ENCODE measurements at places on chromosomes 12 and 14.

GRCh38 chr12:2039034-2039433, 13.8 kb upstream of the CACNA1C start:
- DNase-seq: no peak

- no peak for DNase-seq
These were observed 2.0 kb upstream of the MYH7 start for GRCh38 chr14:23437133-23438100.

- DNase-seq: no peak
These were observed 23.3 kb downstream of the CHGA start for GRCh38 chr14:92945959-92946846.

- DNase-seq: no peak
These were observed 138.1 kb upstream of the PLXNC1 start for GRCh38 chr12:94010307-94010706.

- DNase-seq: no peak
These were observed 23.5 kb downstream of the BHLHE41 start for GRCh38 chr12:26101350-26101734.

DNA sequence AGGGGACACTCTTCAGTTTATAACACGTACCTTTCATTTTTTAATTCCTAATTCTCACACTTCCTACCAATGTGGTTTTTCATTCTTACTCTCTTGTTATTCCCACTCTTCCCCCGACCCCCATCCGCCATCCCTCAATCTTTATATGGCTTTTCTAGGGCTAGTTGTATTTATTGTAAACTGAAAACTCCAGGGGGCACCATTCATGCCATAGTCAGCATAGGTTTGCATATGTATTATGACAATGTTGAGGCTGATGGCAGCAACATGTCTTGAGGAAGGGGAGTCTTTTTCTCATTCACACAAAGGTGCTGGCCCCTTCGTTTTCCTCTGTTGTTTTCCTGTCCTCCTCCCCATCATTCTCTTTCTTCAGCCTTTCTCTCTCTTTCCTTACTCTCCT, 27.7 kb upstream of the LTA4H start:
- DNase-seq: peak; percentile 25

DNA sequence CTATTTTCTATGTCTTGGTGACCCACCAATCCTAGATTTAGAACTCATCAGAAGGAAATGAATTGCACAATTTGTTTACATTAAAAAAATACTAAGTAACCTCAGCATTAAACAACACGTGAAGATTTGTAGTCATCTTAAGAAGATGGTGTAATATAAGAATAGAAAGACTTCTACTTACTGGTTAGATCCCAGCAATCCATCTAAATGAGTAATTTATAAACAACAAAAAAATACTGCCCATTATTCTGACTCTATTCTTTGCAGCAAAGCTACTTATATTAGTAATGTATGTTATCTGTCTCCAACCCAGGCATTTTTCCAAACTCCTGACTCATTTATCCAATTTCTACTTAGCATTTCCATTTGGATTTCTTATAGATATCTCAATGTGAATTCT, 67.8 kb downstream of the CD163L1 start:
- no peak for DNase-seq

GRCh38 chr14:104171029-104171697, 32.8 kb downstream of the KIF26A start:
- no peak for DNase-seq

GRCh38 chr12:121712461-121713256, at the start of gene TMEM120B:
TSS of gene TMEM120B (plus strand) at chr12:121712752. CDS start at chr12:121712896, 144 bp downstream.
- peak; percentile 76 for DNase-seq

DNA sequence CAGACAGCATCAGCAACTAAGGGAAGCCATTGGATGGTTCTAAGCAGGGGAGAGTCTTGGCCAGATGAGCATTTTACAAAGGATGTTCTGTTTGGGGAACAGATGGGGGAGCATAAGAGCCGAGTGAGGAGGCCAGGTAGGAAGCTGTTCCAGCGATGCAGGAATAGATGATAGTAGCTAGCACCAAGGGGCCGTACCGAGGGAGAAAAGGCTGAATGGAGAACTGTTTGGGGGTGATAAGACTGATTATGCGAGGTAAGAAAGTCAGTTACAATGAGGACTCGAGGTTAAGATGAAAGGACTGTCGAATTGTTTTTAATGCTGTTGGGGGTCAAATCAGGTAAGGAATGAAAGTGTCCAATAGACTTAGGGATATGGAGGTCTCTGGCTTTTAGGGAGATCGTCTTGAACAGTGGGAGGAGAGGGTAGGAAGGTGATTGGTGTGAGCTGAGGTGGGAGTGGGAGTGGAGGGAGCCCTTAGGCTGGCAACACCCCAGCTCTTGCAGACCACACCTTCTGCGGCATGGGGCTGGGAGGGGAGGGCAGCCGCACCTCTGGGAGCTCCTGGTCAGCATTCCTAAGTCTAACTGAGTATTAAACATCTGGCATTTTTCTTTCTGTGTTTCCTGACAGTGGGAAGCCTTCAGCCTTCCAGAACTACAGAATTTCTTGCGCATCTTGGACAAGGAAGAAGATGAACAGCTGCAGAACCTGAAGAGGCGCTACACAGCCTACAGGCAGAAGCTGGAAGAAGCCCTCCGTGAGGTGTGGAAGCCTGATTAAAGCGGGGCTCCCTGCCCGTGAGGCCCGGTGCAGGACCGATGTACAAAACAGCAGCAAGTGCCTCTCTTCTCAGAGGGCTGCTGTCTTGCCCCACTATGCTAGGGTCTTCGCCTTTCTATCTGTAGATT, 64.8 kb downstream of the GNS start:
- no peak for DNase-seq

- no peak for DNase-seq
These were observed 70.9 kb upstream of the EEA1 start for GRCh38 chr12:93000026-93000425.

DNA sequence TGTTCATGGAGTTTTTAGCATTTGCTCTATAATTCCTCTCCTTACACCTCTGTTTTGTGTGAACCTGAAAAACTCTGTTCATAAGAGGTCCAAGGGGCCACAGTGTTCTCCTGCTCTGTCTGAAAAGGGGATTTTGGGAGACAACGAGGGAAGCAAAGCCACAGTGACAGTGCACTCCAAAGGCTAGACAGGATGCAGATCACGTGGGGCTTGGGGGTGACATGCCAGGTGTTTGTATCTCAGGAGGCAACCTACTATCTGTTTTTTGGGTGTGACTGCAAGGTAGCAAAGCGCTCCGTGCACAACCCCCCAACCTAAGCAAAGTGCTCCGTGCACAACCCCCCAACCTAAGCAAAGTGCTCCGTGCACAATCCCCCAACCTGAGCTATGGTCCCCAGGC, 5.1 kb upstream of the CHD4 start:
- DNase-seq: no peak

DNA sequence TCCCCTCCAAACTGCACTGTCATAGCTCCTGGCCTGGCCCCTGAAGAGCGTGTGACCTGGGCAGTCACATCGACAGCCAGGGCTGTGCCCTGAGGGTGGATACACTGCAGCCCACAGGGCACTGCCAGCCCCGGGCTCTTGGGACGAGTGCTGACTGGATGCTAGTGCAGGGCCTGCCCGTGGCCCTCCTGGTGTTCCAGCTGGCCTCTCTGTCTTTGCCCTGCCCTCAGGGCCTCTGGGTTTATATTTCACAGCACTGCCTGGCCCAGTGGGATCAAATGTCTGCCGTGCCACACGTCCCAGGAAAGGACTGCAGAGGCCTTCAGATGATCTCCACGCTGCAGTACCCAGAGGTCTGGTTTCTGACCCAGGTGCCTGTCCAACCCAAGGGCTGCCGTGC, 10.1 kb upstream of the CCDC197 start:
- DNase-seq: no peak

DNA sequence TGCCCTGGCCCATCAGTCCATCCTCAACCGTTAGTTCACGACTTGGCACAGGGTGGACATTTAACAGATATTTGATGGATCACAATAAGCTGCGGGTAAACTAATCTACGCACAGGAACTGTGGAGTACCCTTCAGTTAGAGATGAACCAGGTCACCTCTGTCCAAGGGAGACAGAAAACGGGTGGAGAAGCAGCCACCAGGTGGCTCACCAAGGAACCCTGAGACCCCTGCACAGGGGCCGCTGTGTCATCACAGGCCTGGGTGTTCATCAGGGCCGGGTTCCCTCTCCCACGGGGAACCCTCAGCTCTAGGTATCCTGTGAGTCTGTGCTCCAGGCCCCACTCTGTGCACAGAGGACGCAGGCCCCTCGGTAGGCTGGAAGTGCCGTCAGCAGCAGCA, 122.2 kb downstream of the PIWIL1 start:
- no peak for DNase-seq

DNA sequence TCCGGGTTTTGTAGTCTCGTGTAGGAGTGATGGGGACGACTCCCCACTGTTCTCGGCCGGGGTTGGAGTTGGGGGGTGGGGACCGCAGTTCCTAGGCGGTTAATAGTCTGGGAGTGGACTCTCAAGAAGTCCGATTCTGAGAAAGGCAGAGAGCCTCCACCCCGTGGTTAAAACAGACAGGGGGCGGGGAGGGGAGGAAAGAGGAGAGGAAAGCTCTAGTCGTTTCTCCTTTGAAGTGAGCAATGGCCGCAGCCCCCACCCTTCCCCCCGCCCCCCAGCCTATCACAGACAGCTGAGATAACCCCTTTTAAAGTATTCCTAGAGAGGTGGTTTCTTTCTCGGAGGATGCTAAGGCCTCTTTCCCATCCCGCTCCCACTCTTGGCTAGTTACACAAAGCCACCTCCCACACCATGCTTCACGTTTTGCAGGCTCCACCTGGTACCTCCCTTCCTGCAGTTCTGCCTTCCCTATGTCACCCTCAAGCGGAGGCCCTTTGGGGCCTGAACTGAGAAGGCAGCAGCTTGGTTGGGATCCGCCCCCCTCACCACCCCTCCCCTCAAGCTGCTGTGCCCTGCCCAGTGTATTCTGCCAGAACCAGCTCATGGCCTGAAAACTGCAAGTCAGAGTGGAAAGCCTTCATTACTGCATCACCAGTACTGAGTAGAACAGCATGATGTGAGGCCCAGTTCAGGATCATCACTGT, 853 bp downstream of the USP5 start:
- no peak for DNase-seq

- no peak for DNase-seq
These were observed 52.2 kb downstream of the KRT80 start for GRCh38 chr12:52139579-52140062.

- DNase-seq: no peak
These were observed 252.3 kb downstream of the KTN1 start for GRCh38 chr14:55832122-55832911.

DNA sequence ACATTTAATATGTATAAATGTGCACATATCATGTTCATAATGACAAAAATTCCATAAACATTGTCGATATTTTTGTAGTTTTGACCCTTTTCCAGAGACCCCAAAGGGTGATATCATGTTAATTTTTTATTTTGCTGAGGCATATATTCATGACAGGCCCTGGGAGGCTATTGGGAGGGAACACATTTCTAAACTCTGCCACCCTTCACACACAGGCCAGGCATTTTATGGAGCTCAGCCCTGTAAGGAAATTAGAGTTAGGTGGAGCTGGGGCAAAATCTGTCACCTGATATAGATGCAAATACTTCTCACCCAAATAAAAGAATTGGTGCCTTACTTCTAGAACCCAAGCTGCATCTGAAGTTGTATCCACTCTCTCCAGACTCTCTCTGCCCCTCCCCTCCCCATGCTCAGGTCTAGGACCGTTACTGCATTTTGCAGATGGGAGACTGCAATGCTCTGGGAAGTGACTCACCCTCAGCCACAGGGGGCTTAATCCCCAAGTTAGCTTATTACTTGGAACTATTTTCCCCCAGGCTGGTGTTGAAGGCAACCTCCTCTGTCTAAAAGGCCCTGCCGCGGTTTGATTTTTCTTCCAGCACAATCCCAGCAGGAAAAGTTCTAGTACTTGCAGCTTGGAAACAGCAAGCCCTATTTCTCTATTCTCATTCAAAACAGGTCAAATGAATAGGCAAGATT, 238.9 kb downstream of the EMP1 start:
- DNase-seq: no peak

Measured in GDM1 (cell line).